ENCODE measurements at places on chromosomes 16 and 17.

DNA sequence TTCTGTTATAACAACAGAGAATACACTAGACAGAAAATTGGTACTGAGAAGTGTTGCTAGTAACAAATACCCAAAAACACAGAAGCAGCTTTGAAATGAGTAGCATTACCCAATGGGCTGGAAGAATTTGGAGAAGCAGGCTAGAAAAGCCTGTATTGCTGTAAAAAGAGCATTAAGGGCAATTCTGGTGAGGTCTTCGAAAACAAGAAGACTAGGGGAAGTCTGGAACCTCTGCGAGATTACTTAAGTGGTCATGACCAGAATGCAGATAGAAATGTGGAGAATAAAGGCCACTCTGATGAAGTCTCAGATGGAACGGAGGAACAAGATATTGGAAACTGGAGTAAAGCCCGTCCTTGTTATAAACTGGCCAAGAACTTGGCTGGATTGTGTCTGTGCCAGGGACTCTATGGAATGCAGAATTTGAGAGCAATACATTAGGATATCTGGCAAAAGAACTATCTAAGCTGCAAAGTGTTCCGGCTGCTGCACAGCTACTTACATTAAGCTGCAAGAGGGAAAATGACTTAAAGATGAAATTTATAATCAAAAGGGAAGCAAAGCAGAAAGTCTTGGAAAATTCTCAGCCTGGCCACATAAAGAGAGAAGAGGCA, 44.9 kb upstream of the PEMT start:
- DNase-seq, result no peak

DNA sequence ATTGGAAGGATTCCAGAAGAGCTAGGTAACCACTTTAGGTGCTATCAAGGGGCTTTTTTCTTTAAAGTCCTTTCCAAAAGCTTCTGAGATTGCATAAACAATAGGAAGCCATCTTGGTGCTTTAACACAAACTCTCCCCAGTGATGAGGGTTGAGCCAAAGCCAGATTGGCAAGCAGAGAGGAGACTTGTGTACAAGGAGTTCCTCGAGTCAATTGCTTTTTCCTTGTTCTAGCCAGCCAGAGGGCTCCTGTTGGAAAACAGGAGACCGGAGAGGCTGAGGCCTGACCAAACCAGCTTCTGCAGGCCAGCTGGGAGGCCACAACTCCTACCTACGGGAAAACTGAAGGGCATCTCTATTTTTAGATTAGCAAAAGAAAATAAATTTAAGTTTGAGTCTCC, 46.5 kb downstream of the MAPT start:
- DNase-seq, result no peak

- DNase-seq, result no peak
These were observed 23.3 kb upstream of the STH start for GRCh38 chr17:45975640-45976295.

DNA sequence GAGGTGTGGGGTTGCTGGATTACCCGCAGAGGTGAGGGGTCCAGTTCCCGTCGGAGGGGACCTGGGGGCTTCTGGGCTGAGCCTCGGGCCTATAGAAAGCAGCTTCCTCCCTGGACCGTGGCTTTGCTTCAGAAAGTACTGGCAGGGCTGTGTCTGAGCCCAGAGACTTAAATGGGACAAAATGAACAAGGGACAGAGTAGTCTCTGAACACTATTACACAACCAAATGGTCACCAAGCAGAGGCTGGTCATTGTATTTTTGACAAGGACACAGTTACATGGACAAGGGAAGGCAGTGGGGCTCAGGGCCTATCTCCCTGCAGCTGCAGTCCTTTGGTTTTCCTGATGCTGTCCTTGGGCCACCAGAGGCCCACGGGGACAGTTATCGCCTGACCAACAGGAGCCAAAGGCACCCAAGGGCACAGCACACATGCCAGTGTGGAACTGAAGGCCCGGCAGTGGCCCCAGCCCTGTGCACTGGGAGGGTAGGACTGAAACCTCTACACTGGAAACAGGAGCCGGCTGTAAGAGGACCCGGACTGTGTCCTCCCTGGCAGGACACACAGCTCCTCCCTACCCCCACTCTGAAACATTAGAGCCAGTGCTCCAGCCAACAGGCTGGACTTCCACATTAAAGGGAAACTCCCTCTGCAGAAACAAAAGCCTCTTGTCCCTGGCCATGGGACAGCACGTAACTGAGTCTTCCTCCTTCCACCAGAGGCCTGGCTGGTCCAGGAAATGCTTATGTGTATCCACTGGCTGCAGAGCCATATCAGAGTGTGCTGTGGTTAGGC, 26.0 kb upstream of the ERN1 start:
- DNase-seq, result no peak
